Stimulated activated CD8-positive, alpha-beta memory T cell treated with anti-CD3 and anti-CD28 coated beads, Interleukin-2, amount 100 ng/mL, for 1 hour (primary cell): ENCODE measurements at places on chromosomes 5 and 9.

GRCh38 chr5:92939428-92939827, 641.6 kb downstream of the NR2F1-AS1 start:
- no peak for DNase-seq

- DNase-seq = no peak
Observed at GRCh38 chr9:86135371-86135770, 36.0 kb upstream of the GOLM1 start.

GRCh38 chr9:129005336-129005997, 22.7 kb downstream of the SH3GLB2 start:
- DNase-seq = no peak

- no peak for DNase-seq
Observed at GRCh38 chr5:121199216-121199999, 652.3 kb upstream of the FTMT start.

GRCh38 chr5:171846323-171846722, 60.7 kb downstream of the SMIM23 start:
- no peak for DNase-seq

- no peak for DNase-seq
Observed at GRCh38 chr5:83583859-83584258, 112.3 kb downstream of the VCAN start.

- no peak for DNase-seq
Observed at GRCh38 chr9:91359083-91359482, 2.6 kb downstream of the AUH start.
